ENCODE measurements at places on chromosomes 3 and 15.

GRCh38 chr15:73632670-73633058, 525 bp downstream of the NPTN start:
- DNase-seq: no peak

DNA sequence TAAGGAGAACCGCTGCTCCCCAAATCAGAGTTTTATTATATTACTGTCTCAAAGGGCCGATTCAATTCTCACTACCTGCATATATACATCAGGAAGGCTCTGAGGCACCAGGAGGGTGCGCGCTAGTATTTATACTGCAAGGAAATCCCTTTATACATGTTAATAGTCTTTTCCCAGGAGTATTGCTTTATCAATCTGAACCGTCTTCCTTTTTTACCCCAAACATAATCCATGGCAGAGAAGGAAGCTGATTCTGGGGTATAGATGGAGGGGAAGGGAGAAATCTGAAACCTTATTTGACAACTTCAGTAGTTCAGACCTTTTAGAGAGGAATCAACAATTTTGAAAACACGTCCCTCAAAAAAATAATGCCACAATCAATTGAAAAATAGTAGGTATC, at the start of gene POU1F1:
TSS of gene POU1F1 (minus strand) at position 101 of the 400 bp plus-strand sequence. CDS start 122 bp downstream, outside the sequence.
- no peak for DNase-seq

GRCh38 chr15:72786676-72787345, 3.3 kb upstream of the ADPGK start:
- no peak for DNase-seq

- no peak for DNase-seq
Observed at GRCh38 chr15:43524254-43524845, 6.9 kb downstream of the MAP1A start.

Data from stimulated activated CD8-positive, alpha-beta memory T cell treated with anti-CD3 and anti-CD28 coated beads, Interleukin-15, amount 100 ng/mL, for 4 hours (primary cell).